ENCODE measurements at places on chromosomes 1 and 21. TPM values are rescaled to one million over a fixed set of nuclear protein-coding genes. Genes with fewer than 3 reads are reported as not detected.
A peak's percentile ranks its signal among the peaks of the same experiment; 100 is the strongest.

The HEYL gene
- not detected for total RNA-seq

The SLAMF7 gene
- total RNA-seq = 301 TPM

- DNase-seq = peak; percentile 30
Measured at GRCh38 chr21:34086887-34087306, 13.5 kb downstream of the MRPS6 start.

- no peak for DNase-seq
Measured at GRCh38 chr1:19942088-19942487, 18.7 kb upstream of the PLA2G2E start.

GRCh38 chr1:17669866-17670451 is 85.2 kb upstream of the ACTL8 start:
- no peak for DNase-seq

DNA sequence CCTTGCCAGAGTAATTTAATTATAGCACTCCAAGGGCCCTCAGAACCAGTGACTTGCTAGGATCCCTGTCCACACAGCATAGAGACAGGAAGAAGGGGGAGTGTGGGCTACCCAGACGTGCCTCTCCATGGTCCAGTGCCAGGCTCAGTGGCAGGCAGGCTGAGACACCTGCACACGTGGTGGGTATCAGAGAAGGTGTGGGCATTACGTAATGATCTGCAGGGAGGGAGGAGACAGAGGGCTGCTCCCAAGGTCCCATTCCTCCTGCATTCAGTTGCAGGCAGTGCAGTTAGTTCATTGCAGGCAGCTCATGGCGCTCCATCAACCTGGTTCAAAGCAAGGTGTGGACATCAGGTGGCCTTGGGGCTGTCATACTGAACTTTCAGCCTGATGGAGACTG is 49.9 kb downstream of the C8B start:
- no peak for DNase-seq

GRCh38 chr1:228542981-228543380 is 55.8 kb downstream of the RNF187 start:
- DNase-seq = no peak

DNA sequence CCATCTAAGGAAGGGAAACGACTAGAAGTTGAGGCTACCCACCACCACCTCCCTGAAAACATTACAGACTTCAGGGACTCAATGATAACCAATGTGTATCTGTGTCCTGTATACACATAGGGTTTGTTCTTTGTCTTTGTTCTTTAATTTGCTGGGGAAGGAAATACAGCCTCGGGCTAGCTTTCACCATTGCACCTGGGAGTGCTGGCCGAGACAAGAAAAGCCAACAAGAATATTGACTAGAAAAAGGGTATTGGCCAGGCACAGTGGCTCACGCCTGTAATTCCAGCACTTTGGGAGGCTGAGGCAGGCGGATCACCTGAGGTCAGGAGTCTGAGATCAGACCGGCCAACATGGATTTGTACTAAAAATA is 50.4 kb downstream of the MDM4 start:
- no peak for DNase-seq

The PAPPA2 gene
- total RNA-seq = 0.48 TPM

- peak; percentile 90 for DNase-seq
Measured at GRCh38 chr1:24535021-24535424, 20.9 kb upstream of the NCMAP start.

DNA sequence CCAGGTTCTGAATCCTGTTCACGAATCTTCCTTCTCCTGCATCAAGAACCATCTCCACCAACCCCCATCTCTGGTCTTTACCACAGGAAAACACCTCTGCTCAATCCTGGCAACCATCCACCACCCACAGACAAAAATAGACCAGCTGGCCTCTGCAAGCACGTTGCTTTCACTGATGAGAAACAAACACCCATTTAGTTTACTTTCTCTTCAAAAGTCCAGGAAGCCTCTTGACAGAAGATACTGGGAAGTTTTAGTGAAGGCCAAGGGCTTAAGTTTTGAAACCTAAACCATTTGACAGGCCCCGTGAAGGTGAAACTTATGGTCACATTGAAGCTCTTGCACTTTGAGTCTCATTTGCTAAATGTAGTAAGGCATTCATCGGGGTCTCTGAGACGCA is 122.6 kb upstream of the PPP2R5A start:
- DNase-seq = peak; percentile 57

The KRTAP12-2 gene
- not detected for total RNA-seq

- DNase-seq = no peak
Measured at GRCh38 chr21:37547615-37548200, 181.1 kb downstream of the DYRK1A start.

- no peak for DNase-seq
Measured at GRCh38 chr1:178300352-178300699, 196.4 kb downstream of the CLEC20A start.

GRCh38 chr1:246126580-246126979 is 380.5 kb downstream of the SMYD3 start:
- DNase-seq = no peak

DNA sequence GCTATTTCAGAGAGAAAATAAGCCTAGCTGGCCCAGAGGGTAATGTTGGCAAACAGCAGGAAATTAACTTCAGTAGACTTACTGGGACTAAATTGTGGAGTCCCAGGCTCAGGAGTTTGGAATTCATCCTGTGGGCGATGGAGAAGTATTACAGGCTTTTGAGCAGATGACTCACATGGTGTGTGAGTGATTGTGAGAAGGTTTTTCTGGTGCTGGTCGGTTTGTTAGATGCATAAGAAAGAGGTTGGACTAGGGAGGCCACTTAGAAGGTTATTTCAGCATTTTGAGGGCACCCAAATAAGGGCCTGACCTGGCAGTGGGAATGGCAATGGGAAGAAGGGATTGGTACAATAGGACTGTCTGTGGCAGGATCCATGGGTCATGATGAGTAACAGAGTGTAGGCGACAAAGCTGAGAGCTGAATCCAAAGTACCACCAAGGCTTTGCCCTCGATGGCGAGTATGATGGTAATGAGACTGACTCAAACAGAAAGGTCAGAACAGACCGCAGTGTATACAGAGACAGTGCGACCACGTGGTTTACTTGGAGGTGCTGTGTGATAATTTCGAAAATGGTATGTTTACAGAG is 69.2 kb upstream of the KIF26B start:
- DNase-seq = no peak

The SAMD11 gene
- total RNA-seq = not detected

DNA sequence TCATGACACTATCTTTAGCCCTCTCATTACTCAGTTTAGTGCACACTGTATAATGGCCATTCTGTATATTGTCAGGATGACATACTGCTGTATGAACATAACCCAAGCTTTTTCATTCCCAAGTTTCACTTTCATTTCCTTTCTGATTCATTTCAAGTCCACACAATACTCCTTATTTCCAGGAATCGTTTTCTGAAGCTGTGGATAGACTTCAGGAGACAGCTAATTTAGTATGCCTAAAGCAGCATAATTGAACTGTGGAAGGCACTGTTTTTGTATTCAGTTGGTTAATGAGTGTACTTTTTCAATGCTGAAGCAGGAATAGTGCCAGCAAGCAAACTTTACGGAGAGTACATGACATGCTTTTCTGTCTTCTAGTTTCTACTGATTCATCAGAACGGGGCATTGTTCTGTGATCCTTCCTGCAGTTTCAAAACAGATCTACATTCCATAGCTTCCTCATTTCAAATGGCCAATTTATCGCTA is 578.5 kb upstream of the ZP4 start:
- DNase-seq = no peak

The COL6A2 gene
- total RNA-seq = 110 TPM

The KLHDC9 gene
- 0.49 TPM for total RNA-seq

GRCh38 chr1:51930329-51930728 is 51.8 kb upstream of the NRDC start:
- DNase-seq = no peak

- no peak for DNase-seq
Measured at GRCh38 chr1:229869687-229870086, 197.4 kb upstream of the GALNT2 start.

- DNase-seq = no peak
Measured at GRCh38 chr1:59880735-59881134, 45.8 kb downstream of the CYP2J2 start.

DNA sequence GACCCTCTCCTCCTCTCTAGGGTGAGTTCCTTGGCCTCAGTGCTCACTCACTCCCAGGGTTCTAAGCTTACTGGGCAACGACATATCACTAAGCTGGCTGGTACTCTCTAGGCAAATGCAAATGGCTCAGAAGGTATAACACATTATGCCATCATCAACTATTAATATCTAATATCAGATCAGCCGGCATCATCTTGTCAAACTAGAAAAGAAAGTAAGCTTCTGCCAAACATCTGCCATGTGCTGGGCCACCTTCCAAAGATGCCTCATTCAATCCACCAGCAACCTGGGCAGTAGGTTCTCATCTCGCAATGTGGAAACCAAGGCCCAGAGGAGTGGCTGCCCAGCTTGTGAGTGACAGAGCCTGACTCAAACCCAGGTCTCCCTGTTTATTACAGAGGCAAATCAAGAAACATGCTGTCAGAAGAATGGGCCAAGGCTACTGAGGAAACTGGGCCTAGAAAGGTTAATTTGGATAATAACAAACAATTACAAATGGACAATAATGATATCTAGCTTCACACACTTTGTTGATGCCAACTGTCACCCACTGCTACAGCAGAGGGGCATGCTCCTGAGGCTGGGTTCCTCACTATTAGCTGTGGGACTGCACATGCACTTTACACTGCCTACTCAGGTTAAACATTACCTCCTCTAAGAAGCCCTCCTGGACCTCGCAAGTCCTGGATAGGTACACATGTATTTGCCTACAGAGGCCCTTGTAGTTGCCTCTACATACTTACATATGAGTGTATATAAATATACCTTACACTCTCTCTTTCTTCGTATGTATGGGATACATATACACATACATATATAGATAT is 183.3 kb upstream of the JUN start:
- DNase-seq = no peak

DNA sequence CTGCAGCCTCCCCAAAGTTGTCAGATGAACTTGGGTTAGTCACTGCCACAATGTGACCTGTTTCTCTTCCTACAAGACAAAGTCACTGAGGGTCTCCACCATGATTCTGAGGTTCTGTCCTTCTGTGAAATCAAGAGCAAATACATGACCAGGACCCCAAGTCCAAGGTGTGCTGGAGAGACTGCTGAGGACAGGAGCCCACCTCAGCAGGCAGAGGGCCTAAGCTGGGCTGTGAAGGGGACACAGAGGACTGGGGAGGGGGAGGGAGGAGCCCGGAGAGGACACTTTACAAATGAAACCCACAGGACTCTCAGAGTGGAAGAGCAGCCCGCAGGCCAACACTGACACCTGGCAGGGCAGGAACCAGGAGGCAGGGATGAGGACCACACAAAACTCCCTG is 3.3 kb downstream of the PGLYRP3 start:
- no peak for DNase-seq

The PCSK9 gene
- total RNA-seq = not detected

DNA sequence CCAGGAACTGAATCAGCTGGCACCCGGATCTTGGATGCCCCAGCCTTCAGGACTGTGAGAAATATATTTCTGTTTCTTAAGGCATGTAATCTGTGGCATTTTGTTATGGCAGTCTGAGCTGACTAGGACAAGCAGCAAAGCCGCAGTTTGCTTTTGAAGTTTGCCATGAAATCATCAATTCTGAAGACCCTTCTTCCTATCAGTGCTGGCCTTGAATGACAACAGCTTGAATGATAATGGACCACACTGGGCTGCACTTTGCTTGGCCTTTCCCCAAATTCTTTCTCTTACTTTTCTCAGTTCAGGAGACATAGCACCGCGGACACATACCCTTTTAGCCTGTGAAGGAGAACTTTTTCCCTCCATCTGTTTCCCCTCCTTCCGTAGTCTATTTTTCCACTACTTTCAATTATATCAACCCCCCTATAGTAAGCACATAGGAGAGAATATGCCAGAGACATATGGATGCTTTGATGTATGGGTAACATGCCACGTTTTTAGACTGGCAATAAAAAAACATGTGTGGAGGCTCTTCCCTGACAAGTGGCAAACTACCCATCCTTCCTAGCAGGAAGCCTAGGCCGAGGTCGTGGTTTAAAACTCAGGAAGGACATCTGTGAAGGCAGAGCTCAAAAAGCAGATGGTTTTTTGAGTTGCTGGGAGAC is 42.9 kb downstream of the HLX start:
- no peak for DNase-seq
